HT1080 (cell line): ENCODE measurements at places on chromosomes 11 and 22.

DNA sequence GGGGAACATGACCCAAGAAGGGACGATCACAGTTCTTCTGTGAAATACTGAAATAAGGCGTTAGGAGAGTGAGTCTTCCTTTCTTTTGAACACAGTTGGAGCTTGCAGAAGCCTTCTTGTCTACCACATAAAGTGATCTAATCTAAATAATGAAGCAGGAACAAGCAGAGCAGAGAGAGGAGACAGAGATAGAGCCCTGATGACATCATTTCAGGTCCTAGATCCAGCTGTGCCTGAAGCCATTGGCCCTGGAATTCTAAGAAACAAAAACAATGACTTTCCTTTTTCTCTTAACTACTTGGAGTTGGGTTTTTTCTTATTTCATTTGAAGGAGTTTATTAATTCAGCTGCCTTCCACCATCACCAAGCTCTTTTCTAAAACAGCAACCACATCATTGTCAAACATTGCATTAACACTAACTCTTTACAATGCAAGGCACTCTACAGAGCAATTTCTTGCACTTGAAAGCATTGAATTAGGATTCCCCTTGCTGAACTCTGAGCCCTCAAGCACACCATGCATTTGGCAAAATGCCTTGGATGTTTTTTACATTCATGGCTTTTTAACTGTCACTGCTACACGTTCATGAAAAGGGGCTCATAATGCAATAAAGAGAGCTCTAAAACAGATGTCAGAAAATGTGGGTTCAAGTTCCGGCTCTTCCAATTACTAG, 117.2 kb upstream of the TIMP3 start:
- DNase-seq = no peak

DNA sequence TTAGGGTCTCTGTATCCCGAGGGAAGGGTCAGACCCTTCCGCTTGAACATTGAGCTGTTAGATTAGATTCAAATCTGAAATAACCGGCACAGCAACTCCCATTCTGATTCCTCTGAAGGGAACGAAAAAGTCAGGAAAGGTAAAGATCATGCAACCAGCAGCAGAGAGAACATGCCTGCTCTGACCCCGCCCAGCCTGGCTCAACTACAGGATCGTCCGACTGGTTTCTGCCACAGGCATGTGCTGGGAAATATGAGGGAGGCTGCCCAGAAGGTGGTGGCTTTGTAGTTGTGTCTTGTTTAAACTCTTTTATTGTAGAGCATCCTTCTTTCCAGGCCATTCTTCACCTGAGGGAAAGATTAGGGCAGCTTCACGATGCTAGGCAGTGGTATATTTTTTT, 5.0 kb upstream of the MTNR1B start:
- no peak for DNase-seq

DNA sequence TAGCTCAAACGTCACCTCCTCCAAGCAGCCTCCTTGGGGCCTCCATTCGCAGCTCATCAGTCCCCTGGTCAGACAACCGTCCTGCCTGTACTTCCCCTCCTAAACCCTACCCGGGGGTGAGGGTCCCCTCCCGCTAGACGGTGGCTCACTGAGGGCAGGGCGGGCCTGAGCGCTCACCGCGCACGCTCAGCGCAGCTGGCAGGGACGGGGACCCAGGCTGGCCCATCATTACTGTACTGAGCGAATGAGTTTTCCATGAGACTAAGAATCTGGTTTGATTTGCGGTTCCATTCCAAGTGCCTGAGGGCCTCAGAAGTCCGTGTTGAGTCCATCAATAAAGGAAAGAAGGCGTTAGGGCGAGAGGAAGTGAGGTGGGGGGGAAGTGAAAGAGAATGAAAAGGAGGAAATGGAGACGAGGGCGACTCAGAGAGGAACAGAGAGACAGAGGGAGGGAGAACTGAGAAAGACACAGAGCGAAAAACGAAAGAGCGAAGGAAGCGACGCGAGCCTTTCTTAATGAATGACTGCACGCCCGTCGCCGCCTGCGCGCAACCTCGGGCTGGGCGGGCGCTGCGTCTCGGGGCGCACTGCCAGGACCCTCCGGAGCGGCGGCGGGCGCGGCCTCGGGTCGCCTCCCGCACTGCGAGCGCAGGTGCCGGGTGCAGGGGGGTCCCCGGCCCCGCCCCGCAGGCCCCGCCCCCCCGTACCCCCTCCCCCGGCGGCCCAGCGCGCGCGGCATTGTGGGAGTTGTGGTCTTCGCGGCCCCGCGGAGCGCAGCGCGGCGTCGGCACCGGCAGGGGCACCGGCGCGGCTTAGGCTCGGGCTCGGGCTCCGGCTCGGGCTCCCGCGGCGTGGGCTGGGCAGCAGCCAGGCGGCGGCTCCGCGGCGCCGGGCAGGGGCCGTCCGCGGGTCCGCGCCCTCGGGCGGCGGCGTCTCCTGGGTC, at the start of gene ASPHD2:
Gene ASPHD2 (plus strand): TSS at position 746 of the 943 bp plus-strand sequence. CDS start 4,356 bp downstream, outside the sequence.
- peak; percentile 70 for DNase-seq

GRCh38 chr11:70281156-70281609, 10.7 kb downstream of the PPFIA1 start:
- DNase-seq = no peak

DNA sequence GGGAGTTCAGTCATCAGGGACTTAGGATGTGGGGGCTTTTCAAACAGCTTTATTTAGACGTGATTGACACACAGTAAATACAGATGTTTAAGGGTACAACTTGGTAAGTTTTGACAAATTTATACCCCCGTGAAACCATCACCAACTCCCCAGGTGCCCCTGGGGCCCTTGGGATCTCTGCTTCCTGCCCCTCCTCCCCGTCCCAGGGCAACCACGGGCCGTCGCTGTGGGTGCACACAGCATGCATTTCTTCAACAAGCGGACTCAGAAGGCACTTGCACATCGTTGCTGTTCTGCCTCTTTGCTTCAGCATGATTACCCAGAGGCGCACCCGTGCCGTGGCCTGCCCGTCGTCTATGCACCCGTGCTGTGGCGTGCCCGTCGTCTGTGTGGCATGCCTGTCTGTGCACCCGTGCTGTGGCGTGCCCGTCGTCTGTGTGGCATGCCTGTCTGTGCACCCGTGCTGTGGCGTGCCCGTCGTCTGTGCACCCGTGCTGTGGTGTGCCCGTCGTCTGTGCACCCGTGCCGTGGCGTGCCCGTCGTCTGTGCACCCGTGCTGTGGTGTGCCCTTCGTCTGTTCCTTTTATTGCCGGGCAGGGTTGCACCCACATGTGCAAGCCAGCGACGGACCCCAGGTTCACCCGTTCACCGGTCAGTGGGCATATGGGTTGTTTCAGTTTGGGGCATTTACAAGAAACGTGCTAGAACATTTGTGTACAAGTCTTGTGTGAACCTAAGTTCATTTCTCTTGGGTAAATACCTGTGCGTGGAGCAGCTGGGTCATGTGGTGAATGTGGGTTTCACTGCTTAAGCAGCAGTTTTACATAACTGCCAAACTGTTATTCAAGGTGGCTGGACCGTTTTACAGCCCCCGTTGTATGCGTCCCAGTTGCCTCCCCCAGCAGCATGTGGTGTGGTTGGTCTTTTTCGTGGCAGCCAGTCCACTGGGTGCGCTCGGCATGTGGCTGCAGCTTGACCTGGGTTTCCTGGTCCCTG, 8.3 kb downstream of the CD81 start:
- no peak for DNase-seq

GRCh38 chr22:38774496-38775166, 18.8 kb upstream of the SUN2 start:
- DNase-seq = no peak

- peak; percentile 54 for DNase-seq
Observed at GRCh38 chr22:39530692-39531331, 1.7 kb downstream of the RPS19BP1 start.

DNA sequence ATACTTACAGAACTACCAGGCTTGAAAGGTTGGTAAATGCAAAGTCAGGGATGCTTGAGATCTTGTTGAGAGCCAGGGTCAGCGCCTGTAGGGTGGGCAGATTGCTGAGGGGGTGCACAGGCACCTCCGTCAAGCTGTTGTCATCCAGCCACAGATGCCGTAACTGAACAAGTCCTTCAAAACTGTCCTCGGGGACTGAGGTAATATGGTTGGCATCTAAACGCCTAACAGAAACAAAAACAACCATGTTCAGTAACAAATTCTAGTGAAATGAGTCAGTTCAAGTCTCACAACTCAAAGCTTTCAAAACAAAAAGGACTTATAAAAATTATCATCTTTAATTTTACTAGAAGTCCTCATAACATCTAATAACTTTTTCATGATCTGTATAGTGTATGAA, 22.2 kb upstream of the CCDC34 start:
- peak; percentile 58 for DNase-seq

DNA sequence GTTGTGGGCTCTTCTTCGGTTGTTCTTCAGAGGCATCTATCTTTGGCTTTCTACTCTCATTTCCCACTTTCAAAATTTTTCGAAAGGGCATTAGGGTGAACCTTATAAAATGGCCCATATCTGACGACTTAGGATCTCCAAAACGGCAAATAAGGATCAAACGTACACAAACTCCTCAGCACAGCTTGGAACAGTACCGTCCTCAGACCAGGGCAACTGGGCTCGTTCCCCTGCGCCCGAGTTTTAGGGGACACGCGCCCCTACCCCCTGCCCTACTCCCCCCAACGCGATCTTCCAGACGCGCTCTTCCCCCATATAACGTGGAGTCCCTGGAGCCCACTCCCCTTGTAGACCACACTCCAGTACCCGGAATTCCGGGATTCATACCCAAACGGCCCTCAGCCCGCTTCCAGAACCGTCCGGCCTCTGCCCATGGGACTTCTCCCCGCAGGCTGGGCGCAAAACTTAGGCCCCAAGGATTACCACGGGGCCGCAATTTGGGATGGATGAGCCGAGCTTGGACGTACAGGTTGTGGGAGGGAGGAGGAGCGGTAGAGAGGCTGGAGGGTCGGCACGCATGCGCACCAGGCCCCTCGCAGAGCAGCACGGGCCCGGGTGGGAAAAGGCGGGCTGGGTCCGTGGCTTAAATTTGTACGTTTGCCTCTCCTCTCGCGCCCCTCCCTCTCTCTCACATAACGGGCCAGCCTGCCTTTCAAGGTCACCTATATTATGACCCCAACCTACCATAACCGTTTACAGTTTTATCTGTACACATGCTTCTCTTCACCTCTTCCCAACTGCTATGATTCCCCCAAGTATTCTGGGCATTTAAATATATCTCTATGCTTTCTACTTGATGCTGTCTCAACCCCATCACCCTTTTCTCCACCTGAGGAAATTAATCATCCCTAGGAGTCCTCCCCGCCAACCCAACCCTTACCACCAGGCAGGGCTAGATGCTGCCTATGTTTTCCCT, 3.4 kb downstream of the CCDC89 start:
- peak; percentile 48 for DNase-seq

DNA sequence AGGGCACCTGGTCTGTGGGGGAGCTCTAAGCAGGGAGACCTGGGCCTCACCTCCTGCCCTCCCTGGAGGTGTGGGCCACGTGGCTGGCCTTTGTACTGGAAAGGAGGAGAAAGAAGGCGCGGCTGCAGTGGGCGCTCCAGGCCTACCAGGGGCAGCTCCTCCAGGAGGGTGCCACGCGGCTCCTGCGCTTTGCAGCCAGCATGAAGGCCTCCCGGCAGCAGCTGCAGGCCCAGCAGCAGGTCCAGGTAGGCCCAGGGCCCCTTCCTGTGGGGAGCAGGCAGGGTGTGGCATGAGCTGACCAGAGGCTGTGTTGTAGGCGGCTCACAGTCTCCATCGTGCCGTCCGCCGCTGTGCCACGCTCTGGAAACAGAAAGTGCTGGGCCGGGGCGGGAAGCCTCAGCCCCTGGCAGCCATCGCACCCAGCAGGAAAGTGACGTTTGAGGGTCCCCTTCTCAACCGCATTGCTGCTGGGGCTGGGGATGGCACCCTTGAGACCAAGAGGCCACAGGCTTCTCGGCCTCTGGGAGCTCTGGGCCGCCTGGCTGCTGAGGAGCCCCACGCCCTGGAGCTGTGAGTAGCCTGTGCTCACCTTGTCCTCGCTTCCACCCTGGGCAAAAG, 48.6 kb downstream of the PISD start:
- DNase-seq = no peak

DNA sequence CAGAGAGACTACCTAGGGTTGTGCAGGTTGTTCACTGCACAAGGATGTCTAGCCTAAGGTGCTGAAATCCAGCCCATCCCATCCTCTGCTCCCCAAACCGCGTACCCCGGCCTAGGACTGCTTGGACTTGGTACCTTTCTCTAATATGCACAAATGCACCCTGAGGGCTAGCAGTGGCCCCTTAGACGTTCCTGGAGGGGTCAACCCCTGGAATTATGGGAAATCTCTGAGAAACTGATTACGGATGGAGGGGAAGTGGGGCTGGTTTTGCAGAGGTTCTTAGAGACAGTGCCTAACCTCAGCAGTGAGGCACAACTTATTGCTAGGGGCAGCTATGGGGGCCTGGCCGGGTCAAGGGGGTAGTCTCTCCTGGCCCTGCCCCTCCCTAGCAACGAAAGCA, 2.5 kb downstream of the C11orf68 start:
- DNase-seq = peak; percentile 63

GRCh38 chr22:47547881-47548650, 785.6 kb downstream of the TBC1D22A start:
- DNase-seq = no peak

DNA sequence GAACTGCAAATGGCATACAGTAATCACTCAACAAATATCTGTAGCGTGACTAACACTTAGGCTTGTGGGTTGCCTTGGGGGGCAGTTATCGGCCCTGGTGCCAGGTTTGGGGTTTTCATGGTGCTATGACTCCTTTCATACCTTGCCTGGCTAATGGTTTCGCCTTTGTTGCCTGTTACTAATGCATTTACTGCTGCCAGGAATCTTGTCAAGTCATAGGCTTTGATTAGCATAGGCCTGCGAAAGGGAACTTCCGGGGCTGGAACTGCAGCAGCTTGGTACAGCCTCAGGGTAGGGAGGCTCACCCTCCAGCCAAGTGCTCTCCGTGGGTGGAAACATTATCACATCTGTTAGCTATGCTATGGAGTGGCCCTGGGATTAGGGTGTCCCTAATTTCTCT, 13.2 kb downstream of the SLC25A18 start:
- peak; percentile 88 for DNase-seq

DNA sequence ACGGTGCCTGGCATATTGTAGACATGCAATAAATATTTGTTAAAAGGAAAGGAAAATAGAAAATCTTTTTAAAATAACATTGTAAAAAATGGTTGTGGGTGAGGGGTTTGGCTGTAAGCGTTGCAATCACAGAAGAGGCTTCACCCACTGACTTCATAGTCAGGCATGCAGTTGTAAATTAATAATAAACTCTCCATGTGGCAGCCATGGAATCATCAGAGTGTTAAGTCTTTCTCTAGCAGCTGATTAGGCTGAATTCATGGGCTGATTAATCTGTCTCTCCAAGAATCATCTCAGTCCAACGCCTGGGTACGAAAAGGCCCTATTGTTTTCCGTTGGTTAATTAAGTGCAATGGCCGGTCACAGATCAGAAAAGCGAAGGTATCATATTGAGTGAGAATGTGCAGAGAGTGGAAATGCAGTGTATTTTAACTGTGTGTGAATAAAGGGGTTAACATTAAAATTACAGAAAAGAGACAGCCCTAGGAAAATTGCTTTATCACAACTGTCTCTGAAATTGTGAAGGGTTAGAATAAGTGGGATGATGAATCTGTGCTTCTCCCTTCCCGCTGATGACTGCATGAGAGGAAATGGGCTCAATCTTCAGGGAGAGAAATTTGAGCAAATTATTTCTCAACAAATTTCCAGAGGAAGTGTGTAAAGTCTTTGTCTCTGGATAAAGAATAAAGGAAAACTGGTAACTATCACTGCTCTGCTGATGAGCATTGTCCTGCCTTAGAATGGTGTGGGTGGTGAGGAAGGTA, 269.0 kb downstream of the FAM76B start:
- DNase-seq = no peak
